ENCODE measurements at places on chromosomes 2 and 18. TPM values are rescaled to one million over a fixed set of nuclear protein-coding genes. Genes with fewer than 3 reads are reported as not detected.

Gene FAM168B
- 121 TPM for polyA plus RNA-seq

Gene NLRC4
- polyA plus RNA-seq, result not detected

Gene RSAD2
- not detected for polyA plus RNA-seq

Gene NCKAP1
- polyA plus RNA-seq, result 63.5 TPM

Gene LRRC30
- not detected for polyA plus RNA-seq

- no peak for DNase-seq
Measured at GRCh38 chr2:149145314-149146295, 107.1 kb downstream of the LYPD6B start.

- DNase-seq, result no peak
Measured at GRCh38 chr2:58950795-58951462, 709.8 kb upstream of the FANCL start.

DNA sequence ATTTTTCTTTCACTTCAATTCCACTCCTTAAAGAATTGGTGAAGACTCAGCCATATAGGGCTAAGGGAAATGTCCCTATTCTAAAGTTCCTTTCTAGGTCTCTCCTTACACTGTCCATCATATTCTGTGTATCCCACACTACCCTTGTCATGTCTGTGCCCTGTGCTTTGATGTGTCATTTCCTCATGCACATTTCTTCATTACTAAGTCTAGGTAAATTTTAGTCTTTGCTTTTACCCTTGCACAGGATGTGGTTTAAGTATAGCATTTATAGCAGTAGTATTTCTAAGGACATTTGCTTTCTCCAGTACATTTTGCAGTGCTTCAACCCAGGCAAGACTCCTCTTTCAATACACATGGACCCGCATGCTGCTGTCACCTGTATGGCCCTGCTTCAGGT is 221.5 kb upstream of the ACVR2A start:
- no peak for DNase-seq

GRCh38 chr18:5464251-5464650 is 79.5 kb downstream of the EPB41L3 start:
- no peak for DNase-seq

- peak; percentile 92 for DNase-seq
Measured at GRCh38 chr2:166092889-166093288, 34.9 kb downstream of the SCN1A start.

DNA sequence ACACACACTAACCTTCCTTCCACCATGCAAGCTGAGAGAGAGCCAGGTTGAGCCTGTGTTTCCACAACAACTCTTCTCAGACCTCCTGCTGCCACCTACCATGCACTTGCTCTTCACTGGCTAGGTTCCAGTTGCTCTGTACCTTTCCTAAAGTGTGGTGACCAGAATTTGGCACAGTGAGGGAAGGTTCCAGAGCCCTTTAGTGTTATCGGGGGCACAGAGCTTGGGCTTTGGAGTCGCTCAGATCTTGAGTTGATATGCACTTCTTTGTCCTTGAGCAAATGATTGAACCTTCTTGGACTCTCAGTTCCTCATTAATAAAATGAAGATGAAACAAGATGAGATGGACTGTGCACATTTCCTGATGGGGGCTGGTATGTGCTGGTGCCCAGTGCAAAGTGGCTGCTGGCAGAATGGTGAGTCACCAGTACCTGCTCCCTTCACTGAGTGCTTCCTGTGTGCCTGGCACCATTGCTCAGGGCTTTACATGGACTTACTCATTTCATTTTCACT is 47.1 kb downstream of the NEDD4L start:
- DNase-seq, result no peak
